ENCODE measurements at places on chromosomes 3 and 15.

GRCh38 chr3:189096092-189096491 lies 75.7 kb upstream of the TPRG1 start:
- no peak for DNase-seq

- DNase-seq, result no peak
Observed at GRCh38 chr3:12750658-12751071, 8.4 kb downstream of the TMEM40 start.

DNA sequence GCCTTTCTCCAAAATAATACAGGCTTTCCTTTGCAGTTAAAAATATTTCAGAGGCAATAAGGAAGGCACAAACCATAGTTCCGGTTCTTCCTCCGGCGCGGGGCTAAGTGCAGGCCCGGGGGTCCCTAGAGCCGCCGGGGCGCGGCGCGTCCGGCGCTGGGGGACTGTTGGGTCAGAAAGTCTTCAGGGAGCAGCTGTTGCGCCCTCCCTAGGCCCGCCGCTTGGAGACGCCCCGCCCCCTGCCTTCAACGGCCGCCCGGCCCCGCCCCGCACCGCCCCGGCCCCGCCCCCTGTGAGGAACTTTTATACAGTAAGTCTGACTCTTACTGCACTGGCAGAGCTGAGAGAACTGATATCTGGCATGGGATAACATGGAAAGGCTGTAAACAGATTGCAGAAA lies 283.1 kb upstream of the ARL6 start:
- DNase-seq, result no peak

GRCh38 chr15:85619992-85620689 lies 174.6 kb downstream of the KLHL25 start:
- DNase-seq, result no peak

DNA sequence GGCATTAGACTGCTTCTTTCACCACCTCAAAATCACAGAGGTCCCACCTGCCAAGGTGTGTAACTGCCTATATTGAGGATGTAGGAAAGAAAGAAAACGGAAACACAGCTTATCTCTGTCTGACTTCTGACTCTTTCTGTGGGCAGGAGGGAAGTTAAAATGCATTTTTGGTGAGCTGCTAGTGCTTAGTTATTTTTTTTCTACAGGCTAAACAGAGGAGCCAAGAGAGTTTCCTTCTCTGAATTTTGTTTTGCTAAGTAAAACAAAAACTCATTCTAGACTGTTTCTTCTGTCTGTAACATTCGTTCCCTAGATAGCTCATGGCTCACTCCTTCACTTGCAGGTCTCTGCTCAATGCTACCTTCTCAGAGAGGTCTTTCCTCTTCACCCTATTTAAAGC lies 18.8 kb upstream of the AMOTL2 start:
- DNase-seq, result no peak

- no peak for DNase-seq
Observed at GRCh38 chr3:175238801-175239200, 379.7 kb downstream of the NAALADL2 start.

- DNase-seq, result no peak
Observed at GRCh38 chr3:123119802-123120201, 53.0 kb downstream of the PDIA5 start.

DNA sequence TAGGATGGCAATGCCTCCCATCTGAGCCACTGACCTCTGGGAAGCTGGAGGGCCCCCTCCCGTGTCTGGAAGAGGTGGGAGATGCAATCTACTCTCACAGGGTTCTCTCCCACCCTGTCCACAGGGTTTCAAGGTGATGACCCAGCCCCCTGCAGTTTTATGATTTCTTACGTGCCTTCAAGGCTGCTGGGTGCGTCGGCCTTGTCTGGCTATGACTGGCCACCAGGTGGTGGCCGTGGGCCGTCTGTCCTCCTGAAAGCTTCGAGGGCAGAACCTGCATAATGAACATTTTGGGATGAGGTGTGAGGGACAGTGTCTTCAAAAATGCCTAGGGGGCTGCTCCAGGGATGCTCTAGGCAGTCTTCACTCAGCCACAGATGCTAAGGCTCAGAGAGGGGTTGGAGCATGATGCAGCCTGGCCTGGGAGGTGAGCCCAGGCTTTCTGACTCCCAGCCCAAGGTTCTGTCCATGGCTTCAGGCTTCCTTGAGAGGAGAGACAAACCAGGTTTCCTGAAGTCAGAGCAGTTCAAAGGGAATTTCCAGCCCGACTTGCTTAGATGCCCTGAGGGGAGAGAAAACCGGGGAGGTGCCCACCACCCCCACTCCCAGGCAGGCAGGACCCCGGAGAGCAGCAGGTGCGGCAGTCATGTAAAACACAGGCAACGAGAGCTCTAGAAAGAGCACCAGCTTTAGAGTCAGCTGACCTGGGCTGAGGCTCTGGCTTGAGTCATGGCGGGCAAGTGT lies 18.7 kb downstream of the ISG20 start:
- DNase-seq, result peak; percentile 68

DNA sequence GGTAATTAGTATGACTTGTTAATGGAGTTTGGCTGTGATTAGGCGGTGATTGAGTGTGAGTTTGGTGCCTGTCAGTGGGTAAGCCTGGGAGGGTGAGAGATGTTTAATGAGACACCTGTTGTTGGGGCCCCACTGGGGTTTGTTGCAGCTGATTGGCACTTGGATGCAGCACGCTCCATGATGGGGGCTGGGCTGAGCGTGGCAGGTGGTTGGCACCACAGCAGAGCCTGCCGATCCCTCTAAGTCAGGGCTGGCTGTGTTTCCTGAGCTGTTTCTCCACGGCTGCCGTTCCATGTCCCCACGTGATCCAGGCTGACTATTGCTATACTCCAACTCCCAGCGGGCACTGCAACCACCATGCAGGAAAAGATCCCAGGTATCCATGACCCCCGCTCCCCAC lies 93.5 kb upstream of the ARRDC4 start:
- DNase-seq, result no peak

- no peak for DNase-seq
Observed at GRCh38 chr15:75452865-75453702, 1.6 kb upstream of the SIN3A start.

GRCh38 chr15:43186003-43186353 lies 775 bp downstream of the CCNDBP1 start:
- DNase-seq, result no peak

GRCh38 chr3:134300520-134300919 lies 49.9 kb upstream of the RYK start:
- DNase-seq, result no peak

DNA sequence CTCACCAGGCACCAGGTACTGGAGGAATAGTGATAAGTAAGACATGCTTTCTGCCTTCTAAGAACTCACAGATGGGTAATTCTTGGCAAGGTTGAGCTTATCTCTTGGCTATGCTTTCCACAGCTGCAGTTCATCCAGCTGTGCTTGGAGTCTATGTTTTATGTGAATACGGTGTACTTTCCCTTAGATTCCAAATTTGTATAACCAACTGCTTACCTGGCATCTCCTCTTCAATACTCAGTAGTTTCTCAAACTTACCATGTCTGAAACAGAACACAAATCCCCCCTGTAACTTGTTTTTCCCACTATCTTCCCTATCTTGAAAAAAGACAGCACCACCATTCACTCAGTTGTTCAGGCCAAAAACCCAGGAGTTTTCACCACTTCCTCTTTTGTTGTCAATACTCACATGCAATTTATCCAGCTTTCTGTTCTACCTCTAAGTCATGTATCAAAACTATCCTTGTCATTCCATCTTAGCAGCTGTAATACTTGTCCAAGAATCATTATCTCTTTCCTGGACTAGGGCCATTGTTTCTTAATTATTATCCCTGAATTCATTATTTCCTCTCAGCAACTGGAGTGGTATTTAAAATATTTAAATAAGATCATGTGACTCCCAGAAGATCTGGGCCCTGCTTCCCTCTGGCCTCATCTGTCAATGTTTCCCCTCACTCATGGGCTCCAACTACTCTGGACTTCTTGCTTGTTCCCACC lies 32.6 kb downstream of the COL6A5 start:
- DNase-seq, result no peak

GRCh38 chr15:34598799-34599585 lies 15.5 kb upstream of the GOLGA8B start:
- no peak for DNase-seq

DNA sequence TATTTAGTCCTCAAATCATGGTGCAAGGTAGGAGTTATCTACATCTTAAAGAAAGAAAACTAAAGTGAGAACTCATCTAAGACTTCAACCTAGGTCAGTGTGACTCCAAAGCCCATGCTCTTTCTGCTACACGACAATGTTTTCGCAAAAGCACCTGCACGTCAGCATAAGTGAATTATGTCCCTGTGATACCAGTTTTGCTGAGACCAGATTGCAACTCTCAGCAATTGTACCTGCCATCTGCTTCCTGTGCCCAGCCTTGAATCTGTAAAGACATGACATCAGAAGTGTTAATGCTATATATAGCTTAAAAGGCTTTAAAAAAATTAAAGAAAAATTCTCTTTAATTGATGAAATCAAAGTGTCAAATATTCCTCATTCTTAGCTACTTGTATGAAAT lies 43.4 kb downstream of the RETNLB start:
- no peak for DNase-seq

DNA sequence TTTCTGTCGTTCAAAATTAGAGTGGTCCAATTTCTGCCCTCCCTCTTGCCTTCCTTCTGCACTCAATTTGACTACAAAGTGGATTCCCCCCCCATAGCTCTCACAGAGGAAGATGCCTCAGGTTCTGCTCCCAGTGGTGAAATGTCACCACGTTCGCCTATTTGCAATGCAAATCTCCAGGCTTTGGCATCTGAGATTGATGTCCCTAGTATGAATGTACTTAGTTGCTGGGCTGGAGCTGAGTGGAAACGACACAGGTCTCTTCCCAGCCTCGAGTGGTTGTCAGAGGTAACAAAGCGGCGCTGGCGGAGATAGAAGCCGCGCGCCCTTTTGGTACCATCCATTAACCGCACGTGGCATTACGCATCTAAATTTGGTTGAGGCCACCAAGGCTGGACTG lies 860.1 kb downstream of the MCTP2 start:
- no peak for DNase-seq
